ENCODE measurements at places on chromosomes 7 and 10.

DNA sequence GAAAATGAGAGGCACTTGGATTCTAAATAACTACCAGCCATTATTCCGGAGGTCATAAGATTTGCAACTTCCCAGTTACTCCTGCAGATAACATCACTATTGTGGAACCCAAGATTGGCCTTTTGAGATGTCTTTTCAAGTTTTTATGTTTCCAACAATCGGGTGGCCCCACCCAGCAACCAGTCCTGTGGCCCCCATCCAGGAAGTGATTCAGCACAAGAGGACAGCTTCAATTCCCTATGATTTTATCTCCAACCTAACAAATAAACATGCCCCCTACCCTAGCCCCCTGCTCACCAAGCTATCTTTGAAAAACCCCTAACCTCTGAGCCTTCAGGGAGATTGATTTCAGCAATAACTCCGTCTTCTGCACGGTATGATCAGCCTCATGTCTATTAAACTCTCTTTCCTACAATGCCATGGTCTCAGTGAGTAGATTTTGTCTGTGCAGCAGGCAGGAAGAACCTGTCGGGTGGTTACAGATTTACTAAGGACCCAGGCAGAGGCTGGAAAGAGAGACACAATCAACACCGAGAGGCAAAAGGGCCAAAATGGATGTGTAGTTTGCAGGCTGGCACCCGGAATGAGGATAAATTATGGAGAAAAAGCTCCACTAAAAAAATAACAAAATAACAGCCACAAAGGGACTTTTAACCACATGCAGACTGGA lies 83.9 kb upstream of the UNC5B start:
- no peaks in the 10 kb centered on the region for H3K27me3 ChIP-seq
- no peak overlapping the region for H3K4me3 ChIP-seq
- no peak overlapping the region for H3K27ac ChIP-seq

DNA sequence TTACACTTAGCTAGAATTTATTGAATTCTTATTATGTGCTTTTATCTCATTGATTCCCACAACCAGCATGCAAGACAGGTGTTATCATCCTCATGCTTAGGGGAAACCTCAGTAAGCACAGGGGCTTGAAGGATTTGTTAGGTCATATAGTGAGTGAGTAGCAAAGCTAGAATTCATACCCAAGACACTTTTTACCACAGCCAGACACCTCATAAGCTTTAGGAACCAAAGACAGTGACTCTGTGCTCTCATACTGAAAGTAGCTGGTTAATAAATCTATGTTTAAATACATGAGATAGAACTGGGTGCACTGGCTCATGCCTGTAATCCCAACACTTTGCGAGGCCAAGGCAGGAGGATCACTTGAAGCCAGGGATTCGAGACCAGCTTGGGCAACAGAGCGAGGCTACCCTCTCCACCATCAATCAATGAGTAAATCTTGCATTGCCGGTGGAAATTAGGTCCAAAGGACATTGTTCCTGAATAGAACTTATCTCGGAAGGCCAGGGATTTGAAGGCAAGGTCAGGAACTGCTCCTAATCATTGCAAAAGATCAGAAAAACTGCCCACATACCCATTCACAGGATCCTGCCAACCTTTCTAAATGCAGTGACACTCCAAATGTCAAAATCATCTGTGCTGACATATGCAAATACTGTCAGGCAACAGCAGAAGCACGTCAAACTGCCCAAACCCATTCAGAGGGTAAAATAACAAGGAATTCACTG lies 523.5 kb downstream of the PARD3 start:
- H3K4me3 ChIP-seq = no peak overlapping the region
- no peak for DNase-seq
- no peaks in the 10 kb centered on the region for H3K36me3 ChIP-seq
- H3K4me1 ChIP-seq = no peaks in the 10 kb centered on the region
- no peak overlapping the region for H3K27ac ChIP-seq

DNA sequence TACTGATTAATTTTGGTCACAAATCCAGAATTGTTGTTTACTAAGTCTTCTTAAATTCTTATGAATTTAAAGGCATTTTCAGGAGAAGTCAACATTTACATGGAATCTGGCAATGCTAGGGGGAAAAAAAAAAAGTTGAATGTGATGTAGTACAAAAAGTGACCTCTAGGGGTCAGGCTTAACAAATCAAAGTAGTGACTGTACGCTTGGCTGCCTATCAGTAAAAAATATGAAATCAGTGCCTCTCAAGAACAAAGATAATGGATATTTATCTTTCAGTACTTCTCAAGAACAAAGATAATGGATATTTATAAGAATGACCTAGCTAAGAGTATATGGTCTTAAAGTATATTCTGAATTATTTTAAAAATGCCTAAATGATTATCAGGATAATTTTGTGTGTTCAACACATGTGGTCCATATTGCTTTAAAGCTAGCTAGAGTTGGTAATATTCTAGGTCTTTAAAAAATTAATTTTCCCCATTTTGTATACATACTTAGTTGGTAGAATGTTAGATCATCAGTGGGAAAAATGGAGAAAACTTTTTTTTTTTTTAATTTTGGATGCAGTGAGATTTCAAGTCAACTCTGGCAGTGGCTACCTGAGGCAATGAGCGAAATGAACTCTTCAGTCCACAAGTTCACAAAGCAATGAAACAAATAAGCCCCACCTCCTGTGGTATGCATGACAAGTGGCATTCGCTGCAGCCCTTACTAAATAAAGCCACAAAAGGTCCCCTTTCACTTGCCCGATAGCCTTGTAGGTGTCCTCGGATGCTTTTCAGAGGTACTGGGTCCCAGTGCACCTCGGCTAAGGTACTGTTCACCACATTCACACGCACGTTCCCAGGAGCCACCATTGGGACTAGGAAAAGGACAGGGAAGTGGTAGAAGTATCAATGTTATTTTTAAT lies 51.2 kb upstream of the LAMB4 start:
- H3K4me3 ChIP-seq = no peak overlapping the region
- no peak overlapping the region for H3K27ac ChIP-seq
- H3K27me3 ChIP-seq = no peaks in the 10 kb centered on the region
- H3K4me1 ChIP-seq = no peaks in the 10 kb centered on the region

GRCh38 chr7:129009437-129009836 lies 45.5 kb downstream of the TNPO3 start:
- H3K4me1 ChIP-seq = no peaks in the 10 kb centered on the region
- no peak overlapping the region for H3K4me3 ChIP-seq
- no peaks in the 10 kb centered on the region for H3K27me3 ChIP-seq

DNA sequence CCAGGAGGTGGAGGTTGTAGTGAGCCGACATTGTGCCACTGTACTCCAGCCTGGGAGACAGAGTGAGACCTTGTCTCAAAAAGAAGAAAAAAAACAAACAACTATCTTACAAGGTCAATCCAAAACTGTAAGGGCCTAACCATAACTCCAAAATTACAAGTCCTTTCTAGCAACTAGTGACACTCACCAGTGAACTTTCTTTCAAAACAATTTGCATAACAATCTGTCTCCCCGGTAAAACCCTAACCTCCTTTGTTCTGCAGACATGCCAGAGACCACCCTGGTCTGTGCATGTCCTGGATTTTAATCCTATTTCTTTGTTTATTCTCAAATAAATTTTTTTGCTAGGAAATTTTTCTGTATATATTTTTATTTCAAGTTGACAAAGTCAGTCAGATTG lies 68.1 kb downstream of the EXOC6 start:
- H3K27ac ChIP-seq = no peak overlapping the region
- H3K4me3 ChIP-seq = no peak overlapping the region
- H3K36me3 ChIP-seq = no peaks in the 10 kb centered on the region

DNA sequence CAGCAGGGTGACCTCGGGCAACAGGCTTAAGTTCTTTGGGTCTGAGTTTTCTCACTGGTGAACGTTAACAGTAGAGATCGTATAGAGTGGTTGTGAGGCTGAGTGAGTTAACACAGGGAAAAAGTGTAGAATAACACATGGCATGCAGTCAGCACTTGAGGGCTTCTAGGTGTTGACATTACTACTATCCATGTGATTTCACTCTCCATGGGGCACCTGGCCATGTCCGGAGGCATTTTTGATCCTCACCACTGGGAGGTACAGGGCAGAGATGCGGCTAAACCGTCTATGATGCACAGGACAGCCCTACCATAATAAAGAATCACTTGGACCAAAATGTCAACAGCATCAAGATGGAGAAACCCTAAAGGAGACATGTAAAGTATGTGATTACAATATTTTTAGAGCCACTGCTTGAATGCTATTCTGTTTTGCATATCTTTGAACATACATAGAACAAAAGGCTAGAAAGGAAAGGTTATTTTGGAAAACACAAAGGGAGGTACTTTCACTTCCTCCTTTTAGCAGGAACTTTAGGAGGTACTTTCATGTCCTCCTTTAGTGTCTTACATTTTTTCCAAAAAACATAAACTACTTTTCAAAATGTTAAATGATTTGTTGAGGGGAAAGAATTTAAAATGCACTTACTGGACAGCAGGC lies 44.3 kb downstream of the NOD1 start:
- no peaks in the 10 kb centered on the region for H3K27me3 ChIP-seq
- DNase-seq = no peak
- H3K4me1 ChIP-seq = no peaks in the 10 kb centered on the region
- peaks cover 51% of the 10 kb centered on the region for H3K36me3 ChIP-seq
- H3K27ac ChIP-seq = no peak overlapping the region

- no peaks in the 10 kb centered on the region for H3K27me3 ChIP-seq
- no peak overlapping the region for H3K27ac ChIP-seq
- H3K36me3 ChIP-seq = no peaks in the 10 kb centered on the region
These were observed 119.0 kb downstream of the ANKRD26 start for GRCh38 chr10:26981232-26981824.

DNA sequence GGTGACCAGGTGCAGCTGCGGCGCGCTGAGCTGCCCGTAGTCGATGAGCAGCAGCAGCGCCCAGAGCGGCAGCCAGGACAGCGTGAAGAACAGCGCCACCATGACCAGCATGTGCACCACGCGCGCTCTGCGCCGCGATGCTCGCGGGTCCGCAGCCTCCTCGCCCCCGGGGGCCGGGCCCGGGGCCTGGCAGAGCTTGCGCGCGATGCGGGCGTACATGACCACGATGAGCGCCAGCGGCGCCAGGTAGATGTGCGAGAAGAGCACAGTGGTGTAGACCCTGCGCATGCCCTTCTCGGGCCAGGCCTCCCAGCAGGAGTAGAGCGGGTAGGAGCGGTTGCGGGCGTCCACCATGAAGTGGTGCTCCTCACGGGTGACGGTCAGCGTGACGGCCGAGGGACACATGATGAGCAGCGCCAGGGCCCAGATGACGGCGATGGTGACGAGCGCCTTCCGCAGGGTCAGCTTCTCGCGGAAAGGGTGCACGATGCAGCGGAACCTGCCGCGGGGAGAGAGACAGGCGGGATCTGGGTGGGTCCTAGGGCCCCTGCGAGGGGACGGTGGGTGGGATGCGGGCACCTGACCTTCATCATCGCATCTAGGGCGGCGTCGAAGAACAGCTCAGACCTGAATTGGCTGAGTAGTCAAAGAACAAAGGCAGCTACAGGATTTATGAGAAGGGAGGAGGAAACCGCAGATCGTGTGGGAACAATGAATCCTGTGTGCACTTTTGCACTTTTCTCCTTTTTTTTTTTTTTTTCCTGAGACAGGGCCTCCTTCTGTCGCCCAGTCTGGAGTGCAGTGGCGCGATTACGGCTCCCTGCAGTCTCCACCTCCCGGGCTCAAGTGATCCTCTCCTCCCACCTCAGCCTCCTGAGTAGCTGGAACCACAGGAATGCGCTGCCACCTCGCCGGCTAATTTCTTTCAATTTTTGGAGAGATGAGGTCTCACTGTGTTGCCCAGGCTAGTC lies 22.4 kb upstream of the PPA1 start:
- DNase-seq = no peak
- H3K4me1 ChIP-seq = no peaks in the 10 kb centered on the region
- H3K27me3 ChIP-seq = no peaks in the 10 kb centered on the region
- no peak overlapping the region for H3K27ac ChIP-seq
- H3K4me3 ChIP-seq = peak overlapping the region; percentile 39

DNA sequence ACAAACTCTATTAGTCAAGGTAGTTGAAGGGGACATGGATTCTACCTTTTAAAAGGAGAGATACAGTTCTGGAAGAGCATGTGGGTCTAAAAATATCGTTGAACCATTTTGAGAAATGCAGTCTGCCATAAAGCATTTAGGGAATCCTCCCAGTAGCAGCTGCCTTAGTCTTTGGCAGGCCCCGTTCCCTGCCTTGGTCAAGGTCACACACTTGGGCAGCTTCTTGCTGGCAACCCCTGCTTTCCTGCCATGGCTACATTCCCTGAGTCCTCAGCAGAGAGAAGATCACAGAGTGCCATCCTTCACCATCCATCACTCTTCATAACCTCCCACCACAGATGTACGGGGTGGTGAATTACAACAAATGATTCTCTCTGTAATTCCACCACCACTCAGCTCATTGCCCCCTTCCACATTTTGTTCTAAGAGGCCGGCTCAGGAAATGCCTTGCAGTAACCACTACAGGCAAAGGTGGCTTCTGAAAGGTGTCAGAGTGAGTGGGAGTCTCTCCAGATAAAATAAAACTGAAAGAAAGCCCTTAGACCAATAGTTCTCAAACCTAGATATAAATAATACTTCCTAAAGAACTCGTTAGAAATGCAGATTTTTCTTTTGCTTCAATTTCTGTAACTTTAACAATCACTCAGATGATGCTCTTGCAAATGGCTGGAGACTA lies 121.4 kb upstream of the STK17A start:
- no peaks in the 10 kb centered on the region for H3K36me3 ChIP-seq
- H3K27me3 ChIP-seq = no peaks in the 10 kb centered on the region
- DNase-seq = no peak
- no peak overlapping the region for H3K4me3 ChIP-seq

DNA sequence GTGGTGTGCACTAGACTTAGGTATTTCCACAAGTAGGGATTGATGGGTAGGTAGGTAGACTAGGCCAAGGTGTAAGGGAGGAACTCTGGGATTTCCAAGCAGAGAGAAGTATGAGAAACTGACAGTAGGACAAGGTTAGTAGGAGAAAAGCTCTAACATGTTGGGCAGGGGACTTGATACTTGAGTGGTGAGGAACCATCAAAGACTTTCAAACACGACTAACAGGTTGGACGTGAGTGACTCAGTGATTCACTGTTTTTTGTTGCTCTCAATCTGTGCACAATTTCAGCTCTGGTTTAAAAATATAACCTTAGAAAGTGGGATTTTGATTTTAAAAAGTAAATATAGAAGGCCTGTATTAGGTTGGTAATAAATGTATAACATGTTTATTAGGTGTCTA lies 44.4 kb downstream of the KLHDC10 start:
- H3K27ac ChIP-seq = no peak overlapping the region
- H3K4me3 ChIP-seq = no peak overlapping the region
- no peaks in the 10 kb centered on the region for H3K4me1 ChIP-seq
- DNase-seq = no peak

GRCh38 chr7:122949186-122949585 lies 46.3 kb downstream of the TAS2R16 start:
- no peak for DNase-seq
- no peaks in the 10 kb centered on the region for H3K27me3 ChIP-seq
- H3K27ac ChIP-seq = no peak overlapping the region
- H3K36me3 ChIP-seq = no peaks in the 10 kb centered on the region
- H3K4me3 ChIP-seq = no peak overlapping the region

GRCh38 chr10:43959364-43960134 lies 310.9 kb upstream of the ZNF32 start:
- no peaks in the 10 kb centered on the region for H3K27me3 ChIP-seq
- no peak overlapping the region for H3K27ac ChIP-seq
- H3K4me1 ChIP-seq = no peaks in the 10 kb centered on the region
- DNase-seq = no peak
- no peak overlapping the region for H3K4me3 ChIP-seq

GRCh38 chr10:78770167-78771090 lies 298.3 kb upstream of the ZMIZ1 start:
- H3K4me3 ChIP-seq = no peak overlapping the region
- no peaks in the 10 kb centered on the region for H3K36me3 ChIP-seq
- DNase-seq = no peak
- no peak overlapping the region for H3K27ac ChIP-seq
- no peaks in the 10 kb centered on the region for H3K4me1 ChIP-seq

GRCh38 chr10:46069771-46070463 lies 23.8 kb upstream of the MSMB start:
- H3K27ac ChIP-seq = no peak overlapping the region
- DNase-seq = no peak
- H3K4me3 ChIP-seq = no peak overlapping the region

Data from naive thymus-derived CD4-positive, alpha-beta T cell (primary cell).